AG10803 (cell line): ENCODE measurements at places on chromosomes 6 and 20.

DNA sequence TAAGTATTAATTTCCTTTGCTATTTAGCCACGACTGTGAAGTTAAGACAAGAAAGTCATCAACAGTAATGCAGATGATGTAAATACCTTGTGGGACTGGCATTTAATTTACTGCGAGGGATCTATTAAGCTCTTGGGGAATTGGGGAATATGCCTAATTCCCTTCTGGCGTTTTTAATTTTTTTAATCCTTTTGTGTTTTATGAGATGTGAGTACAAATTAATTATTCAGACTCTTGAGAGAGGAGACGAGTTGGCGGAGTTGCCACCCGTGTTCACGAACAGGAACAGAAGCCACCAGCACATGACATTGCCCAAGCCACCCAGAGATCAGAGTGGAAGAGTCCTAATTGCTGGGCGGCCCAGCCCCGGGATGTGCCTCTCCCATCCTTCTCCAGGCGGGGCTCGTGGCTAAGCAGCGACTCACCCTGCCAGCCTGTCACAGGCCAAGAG is 533 bp upstream of the CRYBG1 start:
- no peak for DNase-seq

DNA sequence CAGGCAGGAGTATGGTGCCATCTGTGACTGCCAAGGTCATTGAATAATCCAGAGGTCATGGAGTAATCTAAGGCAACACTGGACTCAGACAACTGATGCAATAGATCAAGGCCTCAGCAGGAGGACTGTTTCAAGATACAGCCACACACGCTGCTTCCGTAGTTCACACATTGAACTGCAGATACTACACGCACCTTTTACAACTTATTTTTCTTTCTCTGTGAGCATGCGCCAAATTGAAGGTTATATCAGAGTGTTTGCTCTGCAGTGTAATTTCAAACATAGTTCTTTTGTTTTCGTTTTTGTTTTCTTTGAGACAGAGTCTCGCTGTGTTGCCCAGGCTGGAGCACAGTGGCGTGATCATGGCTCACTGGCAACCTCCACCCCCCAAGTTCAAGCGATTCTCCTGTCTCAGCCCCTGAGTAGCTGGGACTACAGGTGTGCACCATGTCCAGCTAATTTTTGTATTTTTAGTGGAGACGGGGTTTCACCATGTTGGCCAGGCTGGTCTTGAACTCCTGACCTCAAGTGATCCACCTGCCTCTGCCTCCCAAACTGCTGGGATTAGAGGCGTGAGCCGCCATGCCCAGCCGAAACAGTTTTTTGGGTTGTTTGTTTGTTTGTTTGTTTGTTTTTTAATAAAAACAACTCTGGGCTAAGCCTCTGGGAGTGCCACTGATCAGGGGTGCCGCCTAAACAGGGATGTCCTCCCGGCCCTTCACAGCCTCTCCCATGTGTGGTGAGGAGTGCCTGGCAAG is 96.6 kb upstream of the NAA20 start:
- no peak for DNase-seq

DNA sequence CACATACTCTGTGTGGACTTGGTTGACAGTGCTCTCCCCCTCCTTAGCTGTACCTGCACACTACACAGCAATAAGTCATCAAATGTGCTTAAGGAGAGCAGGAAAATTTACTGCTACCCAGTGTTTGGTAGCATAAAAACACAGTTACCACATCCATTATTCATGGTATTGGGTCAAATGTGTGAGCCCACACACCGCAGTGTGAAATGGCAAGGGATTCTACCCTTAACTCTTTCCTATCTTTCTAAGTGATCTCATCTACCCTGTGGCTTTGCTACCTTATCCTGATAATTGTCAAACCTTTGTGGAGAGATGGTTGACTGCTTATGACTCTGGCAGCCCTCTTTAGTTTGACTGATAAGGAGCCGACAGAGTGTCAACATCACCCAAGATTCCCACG is 47.6 kb downstream of the STX11 start:
- no peak for DNase-seq

GRCh38 chr6:113281014-113281413 is 576.1 kb upstream of the MARCKS start:
- DNase-seq: peak; percentile 70

GRCh38 chr6:93420163-93420795 is 920 bp upstream of the EPHA7 start:
- DNase-seq: no peak

DNA sequence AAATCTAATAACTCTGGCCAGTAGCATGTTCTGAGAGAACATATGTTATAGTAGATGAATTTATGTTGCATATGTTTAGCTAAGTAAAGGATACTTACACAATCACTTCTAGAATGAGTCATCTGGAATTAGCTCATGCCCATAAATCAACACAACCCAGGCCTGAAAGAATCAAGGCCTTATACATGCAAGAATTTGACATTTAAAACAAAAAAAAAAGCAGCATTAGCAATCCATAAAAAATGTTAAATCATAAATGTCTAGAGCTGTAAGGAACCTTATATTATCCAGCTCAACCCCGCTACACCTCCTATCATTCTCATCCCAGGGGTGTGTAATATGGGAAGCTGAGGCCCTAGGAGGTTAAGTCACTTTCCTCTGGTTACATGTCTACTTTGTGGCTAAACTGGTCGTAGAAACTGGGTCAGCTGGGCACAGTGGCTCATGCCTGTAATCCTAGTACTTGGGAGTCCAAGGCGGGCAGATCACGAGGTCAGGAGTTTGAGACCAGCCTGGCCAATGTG is 105.2 kb upstream of the CARMIL1 start:
- DNase-seq: peak; percentile 95

- no peak for DNase-seq
These were observed 1009.4 kb downstream of the KIF16B start for GRCh38 chr20:15563836-15564235.

DNA sequence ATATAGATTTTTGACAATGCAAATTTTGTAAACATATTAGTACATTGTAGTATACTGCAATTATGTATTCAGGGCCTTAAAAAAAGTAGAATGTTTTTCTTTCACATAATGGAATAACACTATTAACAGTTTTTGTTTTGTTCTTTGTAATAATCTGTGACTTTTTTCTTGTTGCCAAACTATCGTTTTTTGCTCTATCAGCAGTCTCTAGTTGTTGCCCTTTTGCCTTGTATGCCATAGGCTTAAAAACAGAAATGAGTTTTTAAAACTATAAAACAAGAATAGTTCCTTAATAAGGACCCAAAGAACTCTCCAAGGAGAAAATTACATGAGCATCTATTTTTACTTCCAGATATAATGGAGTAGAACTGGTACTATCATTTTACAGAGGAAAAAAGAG is 29.5 kb downstream of the REPS1 start:
- no peak for DNase-seq
